ENCODE measurements at places on chromosomes 1 and 21. TPM values are rescaled to one million over a fixed set of nuclear protein-coding genes. Genes with fewer than 3 reads are reported as not detected.

ELF3 gene
- total RNA-seq: 16.2 TPM

MMEL1 gene
- total RNA-seq: not detected

DNA sequence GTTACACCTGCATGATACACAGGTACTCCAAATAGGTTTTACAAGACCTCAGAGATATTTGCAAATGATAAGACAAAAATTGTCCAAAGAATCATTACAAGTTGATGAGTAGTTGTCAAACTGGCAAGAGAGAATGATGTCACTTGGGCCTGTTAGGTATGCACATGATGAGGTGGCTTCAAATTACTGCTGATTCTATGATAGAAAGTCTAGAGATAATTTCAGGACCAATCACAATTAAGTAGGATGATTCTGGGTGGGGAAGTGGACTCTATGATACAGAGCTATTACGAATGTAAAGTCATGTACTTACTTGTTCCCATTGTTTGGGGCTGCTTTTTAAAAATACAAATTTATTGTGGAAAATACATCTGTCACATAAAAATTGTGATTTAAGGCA lies 5.2 kb upstream of the SPRR1B start:
- no peak for DNase-seq

GRCh38 chr21:43333298-43334062 lies 93.5 kb downstream of the SIK1 start:
- no peak for DNase-seq

DNA sequence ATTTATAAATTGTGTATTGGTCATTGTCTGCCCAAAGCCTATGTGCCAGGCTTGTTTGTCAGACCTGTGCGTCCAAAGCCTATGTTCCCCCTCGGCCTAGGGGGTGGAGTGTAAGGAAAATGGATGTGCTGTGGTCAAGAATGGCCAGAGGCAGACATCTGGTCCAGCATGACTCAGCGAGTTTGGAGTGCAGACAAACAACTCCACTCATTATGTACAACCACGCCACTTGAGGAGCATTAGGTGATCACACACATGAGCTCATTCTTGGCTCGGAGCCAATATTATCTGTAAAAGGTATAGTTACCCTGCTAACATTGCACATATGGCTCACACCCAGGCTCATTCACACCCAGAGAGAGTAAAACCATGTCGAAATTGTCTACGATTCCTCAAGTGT lies 1047.6 kb upstream of the ADGRL4 start:
- no peak for DNase-seq

DNA sequence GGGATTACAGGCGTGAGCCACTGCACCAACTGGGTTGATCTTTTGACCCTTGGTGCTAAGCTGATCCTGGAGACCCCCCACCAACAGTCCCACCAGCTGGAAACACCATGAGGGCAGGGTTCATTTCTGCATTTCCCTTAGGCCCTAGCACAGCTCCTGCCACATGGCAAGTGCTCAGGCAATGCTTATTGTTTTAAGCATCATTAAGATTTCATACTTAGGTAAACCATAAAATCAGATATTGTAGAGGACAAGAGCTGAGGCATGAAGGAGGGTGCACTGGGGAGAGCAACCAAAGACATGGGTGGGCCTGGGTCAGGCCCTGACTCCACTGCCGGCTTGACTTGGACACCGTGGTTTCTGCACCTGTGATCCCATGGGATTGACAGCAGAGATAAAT lies 17.7 kb downstream of the CHIT1 start:
- DNase-seq: no peak

DNA sequence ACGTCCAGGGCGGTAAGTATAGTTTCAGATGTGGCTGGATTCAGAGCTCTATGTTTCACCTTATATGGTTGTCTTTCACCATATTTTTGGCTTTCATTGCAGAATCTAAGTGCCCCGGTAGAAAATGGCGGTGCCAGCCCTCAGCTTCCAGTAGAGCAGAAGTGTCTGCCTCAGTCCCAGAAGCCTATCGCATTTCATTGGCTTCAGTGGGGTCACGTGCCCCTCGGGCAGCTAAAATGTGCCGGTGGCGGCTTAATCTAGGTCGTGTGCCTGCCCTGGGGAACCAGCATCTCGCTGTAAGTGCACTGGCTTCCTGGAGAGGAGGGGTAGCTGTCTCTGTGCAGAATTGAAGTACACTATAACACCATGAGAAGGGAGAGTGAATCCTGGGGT lies 107.4 kb upstream of the MAGI3 start:
- DNase-seq: no peak

DNA sequence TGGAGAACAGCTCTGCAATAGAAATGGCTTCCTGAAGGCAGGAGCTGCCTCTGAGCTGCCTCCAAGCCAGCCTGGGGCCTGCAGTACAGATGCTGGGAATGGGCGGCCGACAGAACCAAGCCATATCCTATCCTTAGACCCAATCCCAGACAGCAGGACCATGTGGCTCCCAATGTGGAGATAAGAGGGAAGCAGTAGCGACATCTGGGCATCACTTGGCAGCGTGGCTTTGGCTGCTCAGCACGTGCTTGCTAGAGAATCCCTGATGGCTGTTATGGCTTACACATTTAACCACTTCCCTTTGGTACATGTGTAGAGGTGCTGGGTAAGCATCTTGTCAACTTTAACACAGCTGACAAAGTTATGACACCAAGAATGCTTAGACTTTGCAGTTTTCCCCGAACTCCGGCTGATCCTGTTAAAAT lies 87.7 kb downstream of the MAN1C1 start:
- no peak for DNase-seq

GRCh38 chr1:28893403-28894102 lies 20.8 kb upstream of the EPB41 start:
- DNase-seq: no peak

- no peak for DNase-seq
Observed at GRCh38 chr21:39612233-39613040, at the start of gene B3GALT5. Gene B3GALT5, plus strand, starts transcription at chr21:39612940. Its CDS starts 47,620 bp downstream, at chr21:39660560.

DNA sequence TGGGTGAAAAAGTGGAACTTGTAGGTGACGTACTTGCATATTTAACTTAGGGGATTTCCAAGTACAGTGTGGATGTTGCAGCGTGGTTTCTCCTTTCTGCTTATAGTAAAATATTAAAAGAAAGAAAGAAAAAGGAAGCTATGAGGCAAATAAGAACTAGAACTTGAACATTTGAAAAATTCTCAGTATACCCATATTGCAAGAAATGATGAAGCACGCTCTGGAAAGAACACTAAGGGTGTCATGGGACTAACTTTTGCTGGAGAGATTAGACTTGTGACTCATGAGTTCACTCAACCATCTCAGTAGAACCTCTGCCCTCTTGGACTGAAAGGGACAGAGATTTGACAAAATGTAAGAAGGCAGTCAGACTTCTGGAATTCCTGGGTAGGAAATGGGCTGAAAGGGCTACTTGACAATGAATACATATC lies 704.5 kb upstream of the ADGRL4 start:
- DNase-seq: no peak

DNA sequence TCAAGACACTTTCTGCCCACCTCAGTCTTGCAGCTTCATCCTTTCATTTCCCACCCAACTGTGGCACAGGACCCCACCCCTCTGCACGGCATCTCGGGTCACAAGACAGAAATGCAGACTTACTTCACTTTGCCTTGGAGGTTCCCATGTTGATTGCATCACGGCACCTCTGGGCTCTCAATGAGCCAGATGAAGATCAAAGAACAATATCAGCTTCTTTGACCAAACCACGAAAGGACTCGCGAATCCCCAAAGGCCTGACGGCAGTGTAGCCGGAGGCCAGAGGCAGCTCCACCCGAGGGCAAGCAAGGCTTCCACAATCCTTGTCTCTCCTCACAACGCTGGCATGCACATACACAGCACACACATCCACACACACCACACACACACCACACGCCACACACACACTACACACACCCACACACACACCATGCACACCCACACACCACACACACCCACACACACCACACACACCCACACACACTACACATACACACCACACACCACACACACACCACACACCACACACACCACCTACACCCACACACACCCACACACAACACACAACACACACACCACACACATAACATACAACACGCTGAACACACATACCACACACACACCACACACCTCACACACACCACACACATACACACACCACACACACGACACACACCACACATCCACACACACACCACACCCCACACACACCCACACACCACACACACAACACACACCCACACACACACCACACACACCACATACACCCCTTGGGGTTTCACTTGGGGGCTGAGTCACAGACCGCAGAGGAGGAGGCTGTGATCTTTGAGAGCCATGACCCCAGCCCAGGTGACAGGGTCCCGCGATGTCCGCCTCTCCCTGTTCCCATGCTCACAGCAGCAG lies 35.8 kb downstream of the UBASH3A start:
- no peak for DNase-seq

- DNase-seq: no peak
Observed at GRCh38 chr1:182351790-182352364, 39.7 kb downstream of the GLUL start.

DNA sequence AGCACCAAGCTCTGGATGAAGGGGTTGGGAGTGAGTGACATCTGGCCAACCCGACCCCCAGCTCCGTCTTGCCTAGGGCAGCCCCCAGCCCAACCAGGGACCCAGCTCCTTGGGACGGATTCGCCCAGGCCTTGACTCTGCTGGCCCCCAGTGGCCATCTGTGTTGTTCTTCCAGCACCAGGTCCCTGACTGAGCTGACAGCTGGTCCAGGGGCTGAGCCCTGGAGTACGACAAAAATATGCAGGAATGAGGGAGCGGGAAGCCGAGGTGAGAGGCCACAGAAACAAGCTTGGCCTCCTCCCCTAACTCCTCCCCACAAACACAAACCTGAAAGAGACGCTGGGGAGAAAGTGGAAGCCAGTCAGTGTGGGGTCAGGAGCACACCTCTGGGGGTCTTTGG lies 55.0 kb upstream of the PAX7 start:
- DNase-seq: peak; percentile 54
